ENCODE measurements at places on chromosomes 5 and 9. TPM values are rescaled to one million over a fixed set of nuclear protein-coding genes. Genes with fewer than 3 reads are reported as not detected.

The SERF1A gene
- polyA plus RNA-seq = 3.9 TPM

The PCDHGA6 gene
- 3.6 TPM for polyA plus RNA-seq

The QRFP gene
- polyA plus RNA-seq = not detected

The SLC23A1 gene
- not detected for polyA plus RNA-seq

The ANKRA2 gene
- polyA plus RNA-seq = 28.3 TPM

Data from ovary (tissue), 10 donors.